ENCODE measurements at places on chromosomes 7 and 10.

- DNase-seq = no peak
These were observed 36.6 kb downstream of the FZD9 start for GRCh38 chr7:73470208-73470607.

GRCh38 chr7:138460649-138461607 lies 869 bp downstream of the TRIM24 start:
- no peak for DNase-seq

GRCh38 chr7:108114117-108114841 lies 15.9 kb downstream of the LAMB4 start:
- no peak for DNase-seq

DNA sequence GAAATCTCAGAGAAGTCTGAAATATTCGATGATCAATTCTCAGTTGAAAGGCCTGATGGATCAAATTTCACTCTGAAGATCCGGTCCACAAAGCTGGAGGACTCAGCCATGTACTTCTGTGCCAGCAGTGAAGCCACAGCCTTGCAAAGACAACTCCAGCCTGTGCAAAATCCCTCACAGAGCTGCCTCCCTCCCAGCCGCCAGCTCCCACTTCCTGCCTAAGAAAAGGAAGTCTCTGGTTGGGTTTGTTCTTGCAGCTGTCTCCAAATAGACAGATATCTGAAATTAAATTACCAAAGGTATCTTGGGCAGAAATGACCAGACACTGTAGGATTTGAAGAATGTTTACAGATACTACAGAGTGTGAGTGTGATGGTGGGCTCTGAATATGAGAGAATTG lies 43.4 kb upstream of the PRSS58 start:
- no peak for DNase-seq

DNA sequence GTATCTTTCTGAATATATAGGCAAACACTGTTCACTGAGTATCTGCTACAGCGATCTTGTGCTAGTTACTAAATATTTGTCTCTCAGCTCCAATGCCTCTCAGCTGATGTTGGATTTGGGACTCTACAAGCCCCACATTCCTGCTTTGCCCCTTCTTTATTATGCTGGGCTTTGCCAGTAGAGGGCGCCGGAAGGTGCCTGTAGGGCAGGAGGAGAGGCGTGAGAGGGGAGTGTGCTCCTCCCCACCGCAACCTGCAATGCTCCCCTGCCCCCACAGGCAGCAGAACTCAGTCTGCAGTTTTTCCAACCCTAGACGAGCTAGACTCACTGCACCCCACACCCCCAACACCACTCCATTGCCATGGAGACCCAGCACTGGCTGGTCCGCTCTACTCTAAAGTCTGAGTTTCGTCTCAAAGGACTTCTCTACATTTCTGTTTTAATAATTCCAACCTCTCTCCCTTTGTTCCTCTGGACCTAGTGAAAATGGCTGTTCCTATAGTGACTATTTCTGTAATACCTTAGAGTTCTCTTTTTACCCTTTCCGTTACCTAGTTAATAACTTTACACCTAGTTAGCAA lies 337.6 kb downstream of the CCSER2 start:
- no peak for DNase-seq

GRCh38 chr10:66006411-66006810 lies 919.4 kb upstream of the LRRTM3 start:
- no peak for DNase-seq

DNA sequence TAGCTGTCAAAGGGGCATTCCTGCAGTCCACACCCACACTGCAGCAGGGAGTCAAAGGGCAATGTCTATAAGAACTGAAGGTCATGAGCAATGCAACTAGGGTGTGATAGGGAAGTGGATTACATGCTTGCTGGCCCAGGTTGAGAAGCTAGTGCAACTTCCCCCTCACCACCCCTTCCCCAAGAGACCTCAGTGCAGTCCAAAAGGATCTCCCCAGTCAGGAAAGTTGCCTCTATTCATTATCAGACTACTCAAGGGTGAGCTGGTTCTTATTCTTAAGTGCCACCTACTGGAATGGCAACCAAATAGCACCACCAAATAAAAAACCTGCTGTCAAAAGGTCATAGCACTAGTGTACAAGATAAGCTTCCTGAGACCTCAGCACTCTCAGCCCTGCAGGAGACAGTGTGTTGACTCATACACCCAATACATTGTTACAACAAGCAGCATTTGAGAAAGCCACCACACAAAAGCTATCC lies 28.2 kb downstream of the MTERF1 start:
- DNase-seq = no peak

- DNase-seq = no peak
These were observed 68.7 kb downstream of the GNA12 start for GRCh38 chr7:2775376-2775775.

GRCh38 chr7:45129181-45129800 lies 17.8 kb upstream of the TBRG4 start:
- no peak for DNase-seq

DNA sequence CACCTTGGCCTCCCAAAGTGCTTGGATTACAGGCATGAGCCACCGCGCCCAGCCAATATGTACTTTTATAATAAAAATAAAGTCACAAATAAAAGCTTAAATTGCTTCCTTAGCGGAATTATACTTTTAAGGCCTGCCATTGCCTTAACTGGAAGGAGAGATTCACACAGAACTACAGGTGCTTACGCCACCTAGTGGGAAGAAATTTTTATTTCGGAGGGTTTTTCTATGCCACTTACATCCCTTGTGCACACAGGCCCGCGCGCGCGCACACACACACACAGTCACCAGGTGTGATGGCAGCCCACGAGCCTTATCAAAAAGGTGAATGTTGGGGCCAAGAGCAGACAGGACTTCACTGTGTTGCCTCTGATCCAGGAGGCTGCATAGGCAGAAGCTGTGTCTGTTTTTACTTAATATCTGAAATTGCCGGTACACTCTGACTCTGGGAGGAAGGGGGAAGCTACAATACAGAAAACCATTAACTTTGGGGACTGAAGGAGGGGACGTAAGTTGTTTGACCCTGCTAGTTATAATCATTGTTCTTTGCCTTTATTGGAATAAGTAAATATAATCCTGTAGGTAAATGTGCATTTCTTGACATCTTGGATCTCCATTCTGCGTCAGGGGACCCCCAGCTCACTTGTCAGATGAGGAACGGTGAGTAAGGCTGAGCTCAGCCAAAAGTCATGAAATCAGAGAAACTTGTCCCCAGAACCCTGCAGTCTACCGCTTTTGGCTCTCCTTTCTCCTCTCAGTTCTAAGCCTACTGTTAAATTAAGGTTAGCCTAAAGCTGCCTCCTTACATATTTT lies 87.1 kb downstream of the SLC16A9 start:
- DNase-seq = no peak

- DNase-seq = no peak
These were observed 3.1 kb downstream of the LDB3 start for GRCh38 chr10:86671419-86671818.

DNA sequence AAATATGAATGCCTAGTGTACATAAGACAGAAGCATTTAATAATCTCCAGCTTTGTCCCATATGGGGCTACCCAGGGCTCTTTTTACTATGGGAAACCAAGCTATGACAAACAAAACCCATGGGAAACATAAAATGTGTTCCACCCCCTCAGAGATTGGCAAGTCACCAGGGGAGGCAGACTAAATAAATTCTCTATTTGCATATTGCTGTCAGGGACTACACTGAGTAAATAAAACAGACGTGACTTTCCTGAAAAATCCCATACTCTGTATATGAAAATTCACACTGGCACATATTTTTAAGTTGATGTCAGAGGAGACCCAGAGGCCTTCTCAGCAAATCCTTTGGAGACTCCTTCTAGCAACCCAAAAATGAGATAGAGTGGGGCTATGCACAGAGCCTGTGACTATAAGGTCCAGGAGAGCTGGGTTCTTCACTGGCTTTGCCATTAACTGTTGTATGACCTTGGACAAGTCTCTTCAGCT lies 44.0 kb upstream of the HPSE2 start:
- DNase-seq = no peak

DNA sequence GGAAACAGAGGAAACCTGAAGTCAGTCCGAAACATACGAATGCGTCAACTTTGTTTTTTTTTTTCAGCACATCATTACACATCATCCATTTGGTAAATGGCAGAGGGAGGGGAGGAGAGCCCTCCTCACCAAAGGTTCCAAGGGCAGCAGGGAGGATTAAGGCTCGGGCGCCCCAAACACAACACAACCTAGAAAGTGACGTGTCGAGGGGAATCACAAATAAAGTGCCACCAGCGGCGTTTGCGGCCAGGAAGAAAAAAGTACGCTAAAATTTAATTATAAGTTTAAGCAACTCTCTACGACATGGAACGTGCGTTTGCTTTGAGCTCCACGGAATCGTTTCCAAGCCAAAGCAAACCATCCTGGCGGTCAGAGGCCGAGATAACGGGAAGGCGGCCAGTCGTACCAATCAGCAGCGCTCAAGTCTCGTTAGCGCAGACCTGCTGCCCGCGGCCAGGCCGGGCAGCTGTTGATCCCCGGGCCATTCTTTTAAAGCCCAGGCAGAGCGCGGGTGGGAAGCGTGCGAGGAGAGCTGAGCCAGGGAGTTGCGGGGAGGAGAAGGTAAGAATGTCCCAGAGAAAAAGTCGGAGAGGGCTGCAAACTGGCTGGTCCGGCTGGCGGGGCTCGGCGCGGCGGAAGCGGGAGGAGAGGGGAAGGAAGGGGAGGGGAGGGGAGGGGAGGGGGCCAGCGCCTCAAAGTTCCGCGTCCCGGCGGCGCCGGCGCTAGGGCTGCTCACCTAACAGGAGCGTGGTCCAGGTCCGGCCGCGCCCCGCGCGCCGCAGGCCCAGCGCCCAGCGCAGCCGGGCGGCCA lies 719 bp downstream of the DPY19L1 start:
- peak; percentile 4 for DNase-seq

DNA sequence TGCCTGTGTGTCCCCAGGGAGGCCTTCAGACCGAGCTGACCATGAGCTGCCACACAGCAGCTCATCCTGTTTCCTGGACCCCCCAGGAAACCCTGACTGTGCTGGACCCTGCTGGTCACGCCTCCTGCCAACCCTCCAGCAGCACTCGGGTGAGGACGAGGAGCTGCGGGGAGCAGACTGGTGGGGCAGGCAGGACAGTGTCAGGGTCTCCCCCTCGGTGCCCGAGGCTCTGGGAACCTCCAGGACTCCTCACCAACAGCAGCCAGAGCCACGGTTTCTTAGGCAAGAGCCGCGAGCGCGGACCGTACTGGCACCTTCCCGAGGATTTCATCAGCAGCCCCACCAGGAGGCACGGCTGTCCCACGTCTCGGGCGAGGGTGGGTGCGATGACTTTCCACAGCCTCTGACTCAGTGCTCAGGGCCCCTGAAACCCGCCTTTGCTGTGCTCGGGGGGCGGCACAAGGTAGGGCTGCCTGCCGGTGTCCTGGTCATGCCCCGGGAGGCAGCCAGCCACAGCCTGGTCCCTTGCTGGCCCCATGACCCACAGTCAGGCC lies 186.9 kb downstream of the ELFN1 start:
- no peak for DNase-seq

GRCh38 chr10:78768876-78769275 lies 299.9 kb upstream of the ZMIZ1 start:
- no peak for DNase-seq

DNA sequence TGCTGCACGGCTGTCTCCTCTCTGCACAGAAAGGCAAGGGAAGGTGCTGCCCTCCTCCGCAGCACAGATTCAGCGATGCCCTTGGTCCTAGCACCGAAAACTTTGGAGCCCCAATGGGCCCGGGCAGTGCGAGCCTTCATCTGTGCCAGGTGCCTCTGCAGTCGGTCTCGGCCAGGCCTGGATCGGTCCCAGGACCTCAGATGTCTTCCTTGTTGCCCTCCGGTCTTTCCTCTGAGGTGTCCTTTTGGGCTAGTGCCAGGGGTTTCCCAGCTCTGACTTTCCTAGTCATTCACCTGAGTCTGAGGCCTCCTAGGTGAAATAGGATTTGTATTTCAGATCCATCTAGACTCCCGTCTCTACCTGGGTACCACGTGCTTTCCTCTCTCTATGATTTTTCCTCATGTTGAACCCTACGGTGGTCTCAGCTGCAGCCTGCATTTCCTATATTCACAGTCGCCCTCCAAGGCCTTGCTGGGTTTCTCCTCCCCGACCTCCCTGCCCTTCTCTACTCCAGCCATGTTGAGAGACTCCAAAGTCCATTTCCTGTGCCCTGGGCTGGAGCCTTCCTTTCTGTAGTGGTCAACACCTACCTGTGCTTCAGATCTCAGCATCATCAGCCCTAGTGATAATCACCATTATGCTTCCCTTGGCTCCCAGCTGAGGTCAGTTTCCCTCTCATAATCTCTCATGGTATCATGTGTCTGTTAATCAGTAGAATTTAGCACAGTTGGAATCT lies 92.0 kb upstream of the PRSS58 start:
- no peak for DNase-seq

DNA sequence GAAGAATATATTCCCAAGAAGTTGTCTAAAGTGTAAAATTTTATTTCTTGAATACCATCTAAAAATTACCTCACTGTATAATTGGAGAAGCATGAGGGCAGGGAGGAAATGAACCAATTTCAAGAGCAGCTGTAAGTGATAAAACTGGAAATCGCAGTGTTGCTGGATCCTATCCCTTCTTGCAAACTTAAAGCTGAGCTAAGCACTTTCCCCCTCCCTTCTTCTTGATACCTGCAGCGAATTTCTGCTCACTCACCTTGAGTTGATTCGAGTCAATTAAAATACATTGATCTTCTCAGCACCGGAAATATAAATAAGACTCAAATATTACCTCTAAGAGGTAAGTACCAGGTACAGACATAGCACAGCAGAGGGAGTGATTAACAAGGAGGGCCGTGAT lies 65.5 kb downstream of the ARMC3 start:
- DNase-seq = no peak

- no peak for DNase-seq
These were observed 39.2 kb upstream of the PPP1R3C start for GRCh38 chr10:91672021-91672608.

GRCh38 chr7:79452032-79452494 lies 1.4 kb downstream of the MAGI2 start:
- peak; percentile 5 for DNase-seq

DNA sequence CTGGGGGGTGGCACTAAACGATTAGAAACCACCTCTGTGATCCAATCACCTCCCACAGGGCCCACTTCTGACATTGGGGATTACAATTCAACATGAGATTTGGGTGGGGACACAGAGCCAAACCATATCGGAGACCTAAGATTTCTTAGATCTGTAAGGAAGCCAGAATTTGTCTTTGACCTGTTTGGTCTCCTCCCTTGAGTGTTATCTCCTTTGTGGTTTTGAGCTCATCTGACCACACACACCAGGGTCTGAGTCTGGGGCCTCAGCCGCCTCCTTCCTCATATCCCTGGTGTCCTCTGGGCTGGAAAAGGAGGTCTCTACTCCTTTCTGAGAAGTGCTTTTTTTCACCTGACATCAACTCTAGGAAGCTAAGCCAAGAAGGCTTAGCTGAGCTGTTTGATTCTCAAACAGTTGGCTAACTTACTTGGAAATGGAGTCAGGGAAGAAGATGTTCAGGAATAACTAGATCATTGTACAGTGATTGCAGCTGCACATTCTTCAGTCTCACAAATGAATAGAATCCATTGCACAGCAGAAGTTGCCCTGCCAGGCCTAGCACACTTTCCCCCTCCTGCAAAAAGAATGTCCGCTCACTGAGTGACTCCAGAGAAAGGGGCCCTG lies 167.4 kb downstream of the ARHGAP21 start:
- no peak for DNase-seq
